ENCODE measurements at places on chromosomes 16 and 17.

DNA sequence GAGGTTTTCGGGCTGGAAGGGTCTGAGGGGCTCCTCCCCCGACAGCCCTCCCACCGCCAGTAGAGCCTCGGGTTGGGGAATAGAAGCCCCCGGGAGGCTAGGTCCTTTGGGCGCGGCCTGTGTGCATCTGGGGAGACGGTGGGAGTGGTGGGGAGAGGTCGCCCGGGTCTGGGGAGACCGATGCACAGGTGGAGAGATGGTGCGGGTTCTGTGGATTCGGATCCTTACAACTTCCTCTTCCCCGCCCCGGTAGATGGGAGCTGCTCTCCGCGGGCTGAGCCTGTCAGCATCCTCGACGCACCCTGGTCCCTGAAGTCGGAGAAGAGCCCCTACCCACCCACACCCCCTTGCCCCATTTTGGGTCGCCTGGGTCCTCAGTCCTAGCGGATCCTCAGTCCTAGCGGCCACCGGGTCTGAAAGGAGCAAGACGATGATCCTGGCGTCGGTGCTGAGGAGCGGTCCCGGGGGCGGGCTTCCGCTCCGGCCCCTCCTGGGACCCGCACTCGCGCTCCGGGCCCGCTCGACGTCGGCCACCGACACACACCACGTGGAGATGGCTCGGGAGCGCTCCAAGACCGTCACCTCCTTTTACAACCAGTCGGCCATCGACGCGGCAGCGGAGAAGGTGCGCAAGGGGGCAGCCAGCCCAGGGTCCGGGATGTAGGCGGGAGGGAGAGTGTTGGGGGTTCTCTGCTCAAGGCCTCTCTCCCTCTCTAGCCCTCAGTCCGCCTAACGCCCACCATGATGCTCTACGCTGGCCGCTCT lies 790 bp downstream of the BCKDK start:
- no peak for DNase-seq

DNA sequence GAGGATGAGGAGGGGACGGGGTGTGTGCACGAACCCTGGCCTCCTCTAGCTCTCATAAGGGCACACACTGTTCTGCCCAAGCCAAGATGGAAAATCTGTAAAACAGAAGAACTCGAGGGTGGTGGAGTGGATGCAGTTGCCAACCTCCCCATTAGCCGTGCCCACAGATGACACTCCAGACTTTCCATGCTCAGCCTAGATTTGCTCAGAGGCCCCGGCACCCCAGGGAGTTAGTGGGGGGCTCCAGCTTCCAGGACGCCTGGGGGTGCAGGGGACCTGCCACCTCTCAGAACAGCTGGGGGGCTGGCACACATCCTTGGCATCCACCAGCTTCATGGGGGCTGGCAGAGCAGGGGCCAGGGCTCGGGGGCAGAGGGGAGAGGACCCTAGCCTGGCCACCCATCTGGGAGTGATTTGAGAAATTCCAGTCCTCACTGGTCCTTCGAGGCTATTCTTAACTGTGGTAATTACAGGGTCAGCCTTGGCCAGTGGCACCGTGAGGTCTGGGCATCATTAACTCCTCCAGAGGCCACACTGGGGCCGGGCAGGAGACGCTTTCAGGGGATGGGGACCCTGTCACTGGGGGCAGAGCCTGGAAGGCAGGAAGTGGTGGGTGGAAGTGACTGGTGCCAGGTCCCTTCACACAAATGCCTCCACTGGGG lies 14.3 kb downstream of the VASN start:
- DNase-seq, result no peak

GRCh38 chr17:81990836-81991683 lies 13.6 kb downstream of the ASPSCR1 start:
- DNase-seq, result no peak

DNA sequence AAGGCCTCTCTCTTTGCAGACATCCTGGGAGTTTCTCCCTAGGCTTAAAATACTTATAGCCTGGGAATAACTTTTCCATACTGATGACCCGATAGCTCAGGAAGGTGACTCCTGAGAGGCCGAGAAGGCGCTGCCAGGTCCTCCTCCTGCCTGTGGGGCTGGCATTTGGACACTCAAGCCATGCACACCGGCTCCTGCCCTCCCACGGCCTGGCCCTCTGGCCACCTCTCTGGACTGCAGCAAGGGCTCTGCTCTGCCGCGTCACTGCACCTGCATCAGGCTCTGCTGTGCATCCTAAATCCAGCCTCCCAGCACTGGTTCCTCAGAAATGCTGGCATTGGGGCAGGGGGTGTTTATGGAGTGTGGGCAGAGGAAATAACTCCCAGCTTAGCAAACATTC lies 14.2 kb downstream of the KCNG4 start:
- no peak for DNase-seq

- DNase-seq, result peak; percentile 39
Measured at GRCh38 chr17:64281962-64282752, 19.1 kb upstream of the TEX2 start.

All from RCC 7860 (cell line).